T-helper 17 cell (primary cell): ENCODE measurements at places on chromosomes 1 and 21.

DNA sequence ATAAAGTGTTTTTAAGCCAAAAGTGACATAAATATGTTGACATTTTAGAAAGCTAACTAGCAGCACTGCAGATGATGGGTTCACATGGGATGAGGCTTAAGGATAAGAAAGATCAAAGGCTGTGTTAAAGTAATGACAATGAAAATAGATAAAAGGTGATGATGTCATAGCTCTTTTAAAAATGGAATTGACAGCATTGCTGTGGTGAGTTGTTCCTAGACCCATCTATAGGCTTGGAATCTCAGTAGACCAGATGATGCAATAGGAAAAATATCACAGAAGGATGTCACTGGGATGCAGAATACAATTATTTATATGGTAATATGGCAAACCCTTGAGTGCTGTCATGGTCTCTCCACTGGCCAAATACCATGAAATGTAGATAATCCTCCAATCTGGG is 286.0 kb downstream of the PLA2G4A start:
- DNase-seq, result no peak

DNA sequence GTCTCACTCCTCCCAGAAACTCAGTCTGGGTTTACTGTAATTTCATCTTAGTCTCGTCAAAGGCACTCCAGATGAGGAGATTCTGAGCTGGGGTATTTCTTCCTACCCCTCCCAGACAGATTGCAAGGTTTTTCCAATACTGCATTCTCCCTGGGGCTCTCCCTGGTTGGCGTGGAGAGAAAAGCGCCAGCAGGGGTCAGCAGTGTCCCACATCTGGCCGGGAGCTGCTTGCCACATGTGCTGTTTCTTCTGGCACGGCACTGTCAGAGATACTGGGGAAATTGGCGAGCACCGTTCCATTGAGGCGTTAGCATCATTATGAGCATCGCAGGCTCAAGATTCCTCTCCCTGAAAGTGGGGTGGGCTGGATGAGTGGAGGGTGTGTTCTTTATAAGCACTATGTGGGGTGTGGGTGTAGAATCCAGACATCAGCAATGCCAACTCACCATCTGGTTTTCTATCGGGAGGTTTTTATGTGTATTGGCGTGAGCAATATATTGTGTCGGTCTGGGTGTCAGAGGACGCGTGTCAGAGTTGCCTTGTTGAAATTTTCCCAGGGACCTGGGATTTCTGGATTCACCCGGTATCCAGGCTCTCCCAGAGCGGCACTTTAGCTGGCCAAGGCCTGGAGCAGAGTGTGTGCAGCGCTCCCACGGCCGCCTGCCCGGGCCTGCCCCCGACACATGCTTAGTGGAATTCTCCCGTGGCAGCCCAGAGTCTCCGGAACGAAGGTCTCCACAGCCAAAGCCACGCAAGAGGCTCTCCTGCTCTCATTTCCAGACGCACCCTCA is 8.0 kb upstream of the NAV1 start:
- no peak for DNase-seq

GRCh38 chr1:11777658-11778322 is 15.8 kb downstream of the C1orf167 start:
- no peak for DNase-seq

DNA sequence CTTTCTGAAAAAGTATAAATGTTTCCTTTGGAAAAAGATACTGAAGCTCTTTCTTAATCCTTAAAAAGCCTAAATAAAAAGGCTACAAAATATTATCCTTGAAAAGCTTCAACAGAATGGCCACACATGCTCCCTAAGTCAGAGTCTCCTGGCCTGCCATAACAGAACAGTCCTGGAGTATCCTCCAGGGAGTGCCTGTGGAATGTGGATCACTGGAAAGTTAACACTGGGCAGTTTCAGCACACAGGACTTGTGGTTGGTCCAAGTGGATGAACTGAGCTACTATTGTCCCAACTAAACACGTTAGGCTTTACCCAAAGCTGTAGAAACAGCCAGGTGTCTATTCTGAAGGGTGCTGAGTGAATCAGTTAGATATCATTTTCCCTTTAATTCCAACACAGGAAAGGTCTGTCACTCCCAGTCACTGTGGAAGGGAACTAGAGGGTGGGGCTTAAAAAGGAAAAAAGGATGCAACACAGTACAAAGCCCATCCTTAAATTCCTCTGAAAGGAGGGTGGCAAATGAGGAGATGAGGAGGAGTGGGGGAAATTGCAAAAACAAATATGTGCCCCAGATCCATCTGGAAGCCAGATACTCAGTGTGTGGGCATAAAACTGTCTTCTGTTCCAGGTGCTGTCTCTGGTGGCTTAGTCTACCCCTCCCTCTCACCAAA is 196.3 kb upstream of the SPAG17 start:
- no peak for DNase-seq

- DNase-seq, result no peak
Observed at GRCh38 chr1:159261721-159262494, 40.2 kb upstream of the FCER1A start.

DNA sequence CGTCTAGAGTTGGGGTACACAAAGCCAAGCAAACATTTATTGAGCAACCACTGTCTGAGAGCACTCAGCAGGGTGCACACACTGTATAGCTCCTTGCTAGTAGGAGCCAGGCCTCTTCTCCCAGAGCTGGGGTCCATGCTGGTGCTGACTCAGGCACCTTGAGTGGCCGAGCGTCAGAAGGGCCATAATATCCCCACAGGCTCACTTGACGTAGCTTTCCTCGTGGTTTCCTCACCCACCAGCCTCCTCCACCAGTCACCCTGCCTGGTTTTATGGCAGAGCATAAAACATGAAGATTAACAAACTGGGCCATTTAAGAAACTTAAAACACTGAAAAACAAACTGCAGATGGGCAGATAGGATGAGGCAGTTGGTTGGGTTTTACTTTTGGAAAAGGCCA is 361.5 kb downstream of the HHAT start:
- no peak for DNase-seq

GRCh38 chr1:154223621-154224020 is 2.9 kb downstream of the UBAP2L start:
- no peak for DNase-seq

GRCh38 chr1:21573971-21574465 is 64.8 kb downstream of the ALPL start:
- no peak for DNase-seq

DNA sequence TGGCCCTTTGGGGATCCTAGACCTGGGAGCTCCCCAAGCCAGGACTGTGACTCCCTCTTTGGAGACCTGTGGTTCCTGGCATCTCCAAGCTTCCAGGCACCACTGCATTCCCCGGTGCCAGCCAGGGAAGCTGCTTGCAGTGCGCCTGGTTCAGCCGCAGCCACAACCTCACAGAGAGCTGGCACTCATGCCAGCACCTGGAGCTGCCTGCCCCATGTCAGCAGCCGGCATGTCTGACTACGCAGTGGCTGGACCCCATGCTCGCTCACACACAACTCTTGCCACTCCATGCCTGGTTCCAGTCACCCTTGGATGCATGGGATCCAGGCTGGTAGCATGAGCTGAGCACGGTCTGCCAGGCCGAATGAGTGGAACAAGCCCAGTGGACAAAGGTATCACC is 426.6 kb downstream of the LRRIQ3 start:
- no peak for DNase-seq

DNA sequence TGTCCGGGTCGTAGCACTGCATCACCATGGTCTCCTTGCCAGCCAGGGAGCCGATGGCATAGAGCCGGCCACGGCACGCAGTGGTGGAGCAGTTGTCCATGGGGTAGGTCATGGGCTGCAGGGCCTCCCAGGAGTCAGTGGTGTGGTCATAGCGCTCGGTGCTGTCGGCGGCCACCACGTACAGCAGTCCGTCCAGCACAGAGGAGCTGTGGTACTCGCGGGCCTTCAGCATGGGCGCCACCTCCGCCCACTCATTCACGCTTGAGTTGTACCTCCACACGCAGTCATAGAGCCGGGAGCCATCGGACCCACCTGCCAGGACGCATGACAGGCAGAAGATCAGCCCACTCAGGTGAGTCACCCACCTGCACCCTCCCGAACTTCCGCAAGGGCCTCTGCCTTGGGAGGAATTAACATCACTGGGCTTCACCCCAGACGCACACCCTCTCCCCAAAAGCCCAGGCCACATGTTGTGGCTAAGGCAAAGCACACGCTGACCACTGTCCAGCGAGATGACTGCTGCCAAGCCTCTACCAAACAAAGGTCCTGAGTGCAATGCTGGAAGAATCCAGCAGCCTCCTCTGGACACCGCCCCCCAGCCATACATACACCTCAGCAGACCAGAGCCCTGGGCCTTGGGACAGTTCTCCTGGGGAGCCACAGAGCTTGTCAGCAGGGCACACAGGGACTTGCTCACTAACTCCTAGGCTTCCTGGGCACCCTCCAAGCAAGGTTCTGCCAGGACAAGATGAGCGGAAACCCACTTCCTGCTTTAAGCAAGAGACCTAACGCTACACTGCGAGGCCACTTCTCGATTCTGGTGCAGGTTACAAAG is 3.3 kb downstream of the KLHL21 start:
- DNase-seq, result peak; percentile 28

- no peak for DNase-seq
Observed at GRCh38 chr1:70893381-70893780, 154.2 kb downstream of the PTGER3 start.

- DNase-seq, result no peak
Observed at GRCh38 chr1:221097479-221098281, 218.4 kb downstream of the HLX start.

DNA sequence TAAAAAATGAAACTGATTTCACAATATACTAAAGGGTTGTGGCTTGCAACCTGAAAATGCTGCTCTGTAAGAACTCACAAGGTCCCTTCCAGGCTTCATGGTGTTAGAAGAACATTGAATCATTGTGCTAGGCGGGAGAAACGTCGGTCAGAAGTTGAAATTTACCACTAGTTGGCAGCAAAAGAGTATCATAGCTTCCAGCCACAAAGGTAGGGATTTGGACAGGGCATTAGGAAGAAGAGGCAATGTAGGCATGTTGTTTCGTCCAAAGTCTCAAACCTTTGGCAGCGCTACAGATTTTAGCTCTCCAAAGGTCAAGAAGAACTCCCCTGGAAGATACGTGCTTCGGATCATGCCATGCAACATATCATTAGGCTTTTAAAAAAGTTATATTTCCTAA is 62.5 kb upstream of the ZP4 start:
- DNase-seq, result no peak

DNA sequence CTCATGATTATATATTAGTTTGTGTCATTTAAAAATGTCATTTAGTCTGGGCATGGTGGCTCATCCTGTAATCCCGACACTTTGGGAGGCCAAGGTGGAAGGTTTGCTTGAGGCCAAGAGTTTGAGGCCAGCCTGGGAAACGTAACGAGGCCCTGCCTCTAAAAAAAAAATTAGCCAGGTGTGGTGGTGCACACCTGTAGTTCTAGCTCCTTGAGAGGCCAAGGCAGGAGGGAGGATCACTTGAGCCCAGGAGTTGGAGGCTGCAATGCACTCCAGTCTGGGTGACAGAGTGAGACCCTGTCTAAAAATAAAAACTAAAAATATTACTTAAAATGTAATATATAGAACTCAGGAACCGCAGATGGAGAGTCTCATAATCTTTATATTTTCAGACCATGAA is 34.6 kb downstream of the RUNX3 start:
- no peak for DNase-seq

DNA sequence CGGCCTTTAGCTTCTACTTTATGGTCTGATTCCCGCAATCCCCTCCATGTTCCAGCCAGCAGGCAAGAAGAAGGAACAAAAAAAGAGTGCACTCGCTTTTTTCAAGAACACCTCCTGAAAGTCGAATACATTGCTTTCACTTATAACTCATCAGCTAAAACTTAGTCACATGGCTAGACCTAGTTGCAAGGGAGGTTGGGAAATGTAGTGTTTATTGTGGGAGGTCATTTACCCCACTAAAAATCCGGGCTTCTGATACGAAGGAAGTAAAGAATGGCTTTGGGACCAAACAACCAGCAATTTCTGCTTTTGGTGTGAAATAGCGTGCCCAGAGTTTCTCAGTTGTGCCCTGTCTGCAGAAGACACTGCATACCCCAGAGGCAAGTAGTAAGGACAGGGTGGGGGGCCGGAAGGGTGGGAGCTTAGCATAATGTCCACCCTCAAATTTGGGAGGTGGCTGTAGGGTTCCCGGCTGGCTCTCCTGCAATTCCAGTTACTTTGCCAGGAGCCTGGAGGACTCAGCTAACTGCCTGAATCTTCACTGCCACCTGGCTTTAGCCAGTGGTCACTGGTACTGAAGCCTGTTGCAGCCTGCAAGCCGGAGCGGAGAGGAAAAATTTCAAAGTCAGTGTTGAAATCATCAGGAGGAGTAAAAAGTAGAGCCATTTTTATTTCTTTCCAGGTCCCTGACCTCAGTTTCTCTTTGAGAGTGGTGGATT is 57.7 kb upstream of the F3 start:
- DNase-seq, result no peak

DNA sequence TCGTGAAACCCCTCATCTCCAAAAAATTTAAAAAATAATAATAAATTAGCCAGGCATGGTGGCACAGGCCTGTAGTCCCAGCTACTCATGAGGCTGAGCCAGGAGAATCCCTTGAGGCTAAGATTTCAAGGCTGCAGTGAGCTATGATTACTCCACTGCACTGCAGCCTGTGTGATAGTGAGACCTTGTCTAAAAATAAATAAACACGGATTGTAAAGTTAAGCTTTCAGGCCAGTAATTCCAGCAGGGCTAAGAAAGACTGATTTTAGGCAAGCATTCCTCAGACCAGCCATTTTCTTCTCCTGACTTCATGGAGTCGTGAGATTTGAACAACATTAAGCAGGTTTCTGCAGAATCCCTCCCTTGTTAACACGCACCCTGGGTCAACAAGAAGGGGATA is 77.2 kb upstream of the EFHD2 start:
- no peak for DNase-seq
